ENCODE measurements at places on chromosomes 6 and 20.

- DNase-seq, result no peak
These were observed 2.6 kb downstream of the TRAF3IP2 start for GRCh38 chr6:111603040-111603439.

- no peak for DNase-seq
These were observed 257.9 kb downstream of the CDH26 start for GRCh38 chr20:60215816-60216730.

- DNase-seq, result no peak
These were observed 53.9 kb upstream of the AIG1 start for GRCh38 chr6:143006787-143007186.

DNA sequence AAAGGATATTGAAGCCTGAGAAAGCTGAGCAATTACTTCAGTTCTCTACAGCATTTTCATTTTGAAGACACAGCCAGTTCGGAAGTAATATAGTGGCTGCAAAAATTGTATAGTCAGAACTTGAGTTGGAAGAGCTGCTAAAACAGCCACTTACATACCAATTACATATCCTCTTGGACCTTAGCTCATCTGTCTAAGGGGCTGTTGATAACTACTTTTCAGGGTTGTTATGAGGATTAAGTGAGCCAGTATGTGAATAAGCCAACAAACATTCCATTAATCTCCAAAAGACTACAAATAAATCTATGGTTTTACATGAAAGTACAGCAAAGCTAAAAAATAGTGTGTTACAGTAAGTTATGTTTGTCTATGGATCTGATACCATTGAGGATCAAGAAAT is 59.7 kb downstream of the TMEM200A start:
- no peak for DNase-seq

DNA sequence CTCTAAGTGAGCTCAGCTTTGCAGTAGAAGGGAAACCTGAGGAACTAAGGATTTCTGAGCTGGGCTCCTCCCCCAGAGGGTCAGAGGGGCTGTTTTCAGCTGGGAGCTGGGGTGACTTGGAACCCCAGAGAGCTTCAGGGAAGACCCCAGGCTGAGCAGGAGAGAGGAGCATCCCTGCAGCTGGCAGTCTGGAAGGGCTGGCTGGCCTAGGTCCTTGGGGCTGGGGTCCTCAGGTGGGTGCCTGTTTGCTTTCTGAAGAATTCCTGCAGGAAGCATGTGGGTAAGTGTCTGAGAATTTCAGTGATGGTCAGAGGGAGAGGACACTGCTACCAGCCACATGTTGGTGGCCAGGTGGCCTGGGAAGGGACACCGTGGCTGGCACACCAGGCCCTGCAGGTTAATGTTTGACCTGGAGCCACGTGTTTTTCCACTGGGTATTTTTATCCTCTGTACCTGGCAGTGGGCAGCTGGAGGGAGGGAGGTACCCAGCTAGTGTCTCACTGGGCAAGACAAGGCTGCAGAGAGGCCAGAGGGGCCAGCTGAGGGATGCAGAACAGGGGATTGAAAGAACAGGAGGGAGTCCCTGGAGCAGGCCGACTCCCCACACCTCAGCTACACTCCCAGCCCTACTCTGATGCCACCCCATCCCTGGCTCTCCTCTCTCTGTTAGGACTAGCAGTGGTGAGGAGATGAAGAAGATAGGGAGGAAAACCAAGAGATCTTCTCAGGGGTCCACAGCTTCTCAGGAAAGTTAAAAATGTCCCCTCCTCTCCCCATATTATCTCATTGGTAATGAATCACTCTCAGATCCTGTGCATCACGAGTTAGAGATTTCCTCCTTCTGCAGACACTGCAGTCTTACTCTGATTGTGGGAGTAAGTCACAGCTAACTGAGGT is 143.6 kb downstream of the VEGFA start:
- no peak for DNase-seq

DNA sequence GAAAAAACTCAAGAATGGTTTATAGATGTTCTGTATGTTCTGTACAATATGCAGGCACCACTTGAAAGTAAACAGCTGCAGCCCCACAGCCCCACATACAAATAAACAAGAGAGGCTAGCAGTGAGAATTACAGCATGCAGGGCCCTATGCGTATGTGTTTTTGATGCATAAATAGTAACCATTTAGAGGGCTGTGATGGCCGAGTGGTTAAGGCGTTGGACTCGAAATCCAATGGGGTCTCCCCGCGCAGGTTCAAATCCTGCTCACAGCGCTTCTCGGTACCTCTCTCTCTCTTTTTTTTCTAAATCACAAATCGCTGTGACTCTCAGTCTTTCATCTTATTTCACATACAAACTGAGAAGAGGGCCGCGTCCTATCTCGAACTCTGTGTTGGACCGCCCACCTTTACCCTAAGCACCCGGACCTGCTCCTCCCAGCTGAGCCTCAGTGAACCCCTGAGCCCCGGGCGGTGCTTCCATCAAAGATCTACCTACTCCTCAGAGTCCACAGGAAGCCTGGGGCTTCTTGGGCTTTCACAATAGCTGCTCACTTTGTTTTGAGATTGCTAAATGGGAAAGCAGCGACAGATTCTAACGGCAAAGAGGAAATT is 37.7 kb upstream of the PRSS16 start:
- no peak for DNase-seq

DNA sequence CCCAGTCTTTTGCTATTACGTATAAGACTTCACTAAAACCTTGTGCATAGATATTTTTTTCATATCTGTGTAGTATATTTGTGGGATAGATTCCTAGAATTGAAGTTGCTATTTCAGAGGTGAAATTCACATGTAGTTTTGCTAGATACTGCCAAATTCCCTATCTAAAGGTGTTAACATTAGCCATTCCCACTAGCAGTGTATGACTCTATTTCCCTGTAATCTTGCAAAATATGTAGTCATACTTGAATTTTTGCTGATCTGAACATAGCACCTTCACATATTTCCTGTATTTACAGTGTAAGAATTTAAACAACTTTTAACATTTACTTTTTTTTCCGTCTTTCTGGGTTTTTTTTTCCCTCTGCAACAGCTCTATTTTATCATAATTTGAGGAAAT is 24.9 kb downstream of the SENP6 start:
- no peak for DNase-seq

GRCh38 chr6:51678905-51679620 is 408.4 kb downstream of the PKHD1 start:
- no peak for DNase-seq

- DNase-seq, result no peak
These were observed 50.5 kb upstream of the LTV1 start for GRCh38 chr6:143792402-143793279.

DNA sequence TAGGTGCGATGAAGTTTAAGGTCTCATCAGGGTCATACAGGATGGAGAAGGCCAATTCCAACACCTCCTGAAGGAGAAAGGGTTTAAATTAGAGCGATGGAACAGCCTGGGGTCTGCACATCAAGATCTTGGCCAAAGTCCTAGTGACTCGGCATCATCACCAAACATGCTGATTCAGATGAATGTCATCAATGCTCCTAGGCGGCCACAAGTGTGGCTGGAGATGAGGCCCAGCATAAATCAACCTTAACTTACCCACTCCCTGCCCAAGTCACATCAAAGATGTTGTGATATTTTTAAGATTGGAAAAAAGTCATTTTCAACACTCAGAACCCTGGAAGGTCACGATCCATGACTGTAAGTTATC is 37.5 kb downstream of the ELMO2 start:
- no peak for DNase-seq

DNA sequence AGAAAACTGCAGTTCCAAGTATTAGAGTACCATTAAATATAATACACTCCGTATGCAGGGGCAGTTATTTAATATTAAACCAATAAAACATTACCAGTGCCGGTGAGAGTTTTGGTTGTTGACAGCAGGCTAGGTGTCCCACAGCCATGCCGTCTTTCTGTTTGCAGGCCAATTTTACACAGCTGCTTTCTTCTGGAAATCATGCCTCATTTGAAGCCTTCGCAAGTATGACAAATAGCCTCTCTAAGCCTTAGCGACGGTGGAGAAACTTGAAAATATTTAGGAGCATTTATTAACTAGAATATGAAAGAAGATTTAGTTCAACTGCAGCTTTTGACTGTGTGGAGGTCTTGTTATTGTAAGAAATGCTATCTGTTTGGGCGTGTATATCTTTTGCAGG is 226.0 kb downstream of the BMP2 start:
- DNase-seq, result no peak

- DNase-seq, result no peak
These were observed 16.1 kb upstream of the RAB22A start for GRCh38 chr20:58293453-58293852.

GRCh38 chr6:115819506-115819905 is 241.2 kb downstream of the FRK start:
- DNase-seq, result no peak

Data from activated CD4-positive, alpha-beta T cell treated with anti-CD3 and anti-CD28 coated beads, Interleukin-2, amount 50 U/mL, for 4 hours (primary cell).